ENCODE measurements at places on chromosomes 5 and 9. TPM values are rescaled to one million over a fixed set of nuclear protein-coding genes. Genes with fewer than 3 reads are reported as not detected.

- no peaks in the 10 kb centered on the region for H3K36me3 ChIP-seq
- no peak overlapping the region for H3K4me3 ChIP-seq
- H3K27me3 ChIP-seq: no peaks in the 10 kb centered on the region
- no peak for DNase-seq
- no peak overlapping the region for H3K27ac ChIP-seq
These were observed 278.0 kb downstream of the DRD1 start for GRCh38 chr5:175166026-175166425.

- H3K27ac ChIP-seq: no peak overlapping the region
- no peaks in the 10 kb centered on the region for H3K27me3 ChIP-seq
- no peaks in the 10 kb centered on the region for H3K36me3 ChIP-seq
- no peaks in the 10 kb centered on the region for H3K4me1 ChIP-seq
These were observed 563.7 kb upstream of the DAP start for GRCh38 chr5:11324521-11325289.

DNA sequence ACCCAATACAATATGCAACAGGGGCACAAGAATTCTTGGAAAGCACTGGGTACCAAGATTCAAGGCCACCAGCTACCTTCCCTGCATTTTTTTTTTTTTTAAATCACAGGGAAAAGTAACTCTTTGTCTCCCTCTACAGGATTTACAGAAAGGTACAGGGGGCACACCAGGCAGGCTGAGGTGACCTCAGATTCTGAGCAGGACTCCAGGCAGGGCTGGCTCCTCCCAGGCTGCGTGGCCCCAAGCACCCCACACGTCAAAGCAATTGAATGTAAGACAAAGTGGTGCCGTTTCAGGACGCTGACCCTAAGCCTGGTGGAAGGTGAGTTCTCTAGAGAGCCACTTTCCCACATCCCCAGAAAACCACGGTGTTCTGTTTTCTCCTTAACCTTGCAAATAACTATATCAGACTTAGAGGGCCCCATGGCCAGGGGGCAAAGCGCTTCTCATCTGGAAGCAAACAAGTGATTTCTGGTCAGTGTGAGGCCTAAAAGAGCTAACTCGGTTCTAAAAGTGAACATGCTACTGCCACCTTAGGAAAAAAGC is 222.6 kb downstream of the ROR2 start:
- H3K4me1 ChIP-seq: no peaks in the 10 kb centered on the region
- no peak for DNase-seq
- no peaks in the 10 kb centered on the region for H3K36me3 ChIP-seq
- H3K27ac ChIP-seq: no peak overlapping the region
- no peak overlapping the region for H3K4me3 ChIP-seq

- no peak overlapping the region for H3K27ac ChIP-seq
- H3K36me3 ChIP-seq: no peaks in the 10 kb centered on the region
- no peak for DNase-seq
These were observed 44.8 kb downstream of the ZNF618 start for GRCh38 chr9:113920872-113921271.

- H3K4me1 ChIP-seq: no peaks in the 10 kb centered on the region
- no peak overlapping the region for H3K4me3 ChIP-seq
- no peaks in the 10 kb centered on the region for H3K36me3 ChIP-seq
- H3K27ac ChIP-seq: no peak overlapping the region
- DNase-seq: no peak
- no peaks in the 10 kb centered on the region for H3K27me3 ChIP-seq
These were observed 504.8 kb downstream of the DIRAS2 start for GRCh38 chr9:90137801-90138200.

DNA sequence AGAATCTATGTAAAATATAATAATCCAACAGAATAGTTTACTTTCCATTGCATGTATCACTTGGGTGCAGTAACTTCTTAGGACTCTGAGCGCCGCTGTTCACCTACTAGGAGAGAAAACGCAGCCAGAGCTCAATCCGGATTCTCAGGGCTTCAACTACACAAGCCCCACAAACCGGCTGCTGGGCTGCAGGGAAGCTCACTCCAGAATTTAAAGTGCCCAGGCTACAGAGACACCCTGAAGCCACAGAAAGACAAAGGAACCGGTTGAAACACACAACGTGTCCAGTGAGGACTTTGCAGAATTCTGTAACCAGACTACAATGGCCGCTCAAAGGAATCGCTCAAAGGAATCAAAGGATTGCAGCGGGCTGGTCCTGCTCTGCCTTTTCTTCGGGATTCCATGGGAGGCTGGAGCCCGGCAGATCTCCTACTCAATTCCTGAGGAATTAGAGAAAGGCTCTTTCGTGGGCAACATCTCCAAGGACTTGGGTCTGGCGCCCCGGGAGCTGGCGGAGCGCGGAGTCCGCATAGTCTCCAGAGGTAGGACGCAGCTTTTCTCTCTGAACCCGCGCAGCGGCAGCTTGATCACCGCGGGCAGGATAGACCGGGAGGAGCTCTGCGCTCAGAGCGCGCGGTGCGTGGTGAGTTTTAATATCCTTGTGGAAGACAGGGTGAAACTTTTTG is at the start of gene PCDHGA10:
PCDHGA10 (plus strand) TSS at position 134 of the 686 bp plus-strand sequence; CDS start at position 323, 189 bp downstream.
- no peak within 1 kb of the TSS for H3K27ac ChIP-seq
- DNase-seq: peak; percentile 46
- peaks cover 59% of the 10 kb centered on the region for H3K27me3 ChIP-seq
- H3K36me3 ChIP-seq: no peaks in the 10 kb centered on the region

GRCh38 chr5:59712836-59713497 is 180.6 kb downstream of the PDE4D start:
- no peak for DNase-seq
- no peaks in the 10 kb centered on the region for H3K36me3 ChIP-seq
- no peak overlapping the region for H3K27ac ChIP-seq
- no peaks in the 10 kb centered on the region for H3K4me1 ChIP-seq
- no peaks in the 10 kb centered on the region for H3K27me3 ChIP-seq
- no peak overlapping the region for H3K4me3 ChIP-seq

DNA sequence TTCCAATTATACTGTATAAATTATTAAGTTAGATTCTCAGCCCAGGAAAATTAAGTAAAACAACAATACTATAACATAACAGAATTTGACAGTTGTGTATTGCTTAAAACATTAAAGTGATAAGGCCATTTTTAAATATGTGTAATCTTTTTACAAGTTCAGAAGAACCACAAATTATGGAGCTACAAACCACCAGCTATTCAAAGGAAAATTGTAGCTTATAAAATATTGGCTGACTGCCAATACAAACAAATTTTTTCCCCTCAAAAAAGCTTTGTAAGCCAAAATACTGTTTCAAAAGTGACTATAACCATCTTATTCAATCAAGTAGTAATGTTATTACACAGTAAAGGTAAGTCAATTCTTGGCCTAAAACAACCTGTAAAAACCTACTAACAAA is 21.9 kb downstream of the STRBP start:
- no peaks in the 10 kb centered on the region for H3K4me1 ChIP-seq
- no peak for DNase-seq
- H3K27ac ChIP-seq: no peak overlapping the region
- H3K27me3 ChIP-seq: no peaks in the 10 kb centered on the region

DNA sequence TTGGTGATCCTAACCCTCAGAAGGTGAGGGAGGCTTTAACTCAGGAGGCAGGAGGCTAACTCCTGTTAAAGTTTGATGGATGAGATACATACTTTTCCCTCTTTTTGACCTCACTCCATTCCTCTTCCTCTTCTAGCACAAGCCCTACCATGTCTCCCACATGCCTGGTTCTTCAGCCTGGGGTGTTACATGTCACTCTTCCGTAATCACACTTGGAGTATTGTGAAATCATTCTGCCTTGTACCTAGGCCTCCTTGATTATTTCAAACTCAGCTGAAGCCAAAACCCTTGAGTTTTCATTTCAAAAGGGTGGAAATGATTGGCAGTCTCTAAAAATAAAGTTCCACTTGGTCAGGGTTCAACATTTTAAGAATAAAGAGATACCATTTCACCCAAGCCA is 1.8 kb downstream of the PLAC8L1 start:
- no peaks in the 10 kb centered on the region for H3K27me3 ChIP-seq
- no peak for DNase-seq
- H3K27ac ChIP-seq: no peak overlapping the region
- no peaks in the 10 kb centered on the region for H3K36me3 ChIP-seq

GRCh38 chr9:77507212-77507961 is 140.7 kb downstream of the GNA14 start:
- DNase-seq: no peak
- H3K4me1 ChIP-seq: no peaks in the 10 kb centered on the region
- H3K4me3 ChIP-seq: no peak overlapping the region
- no peaks in the 10 kb centered on the region for H3K27me3 ChIP-seq
- no peaks in the 10 kb centered on the region for H3K36me3 ChIP-seq

MSX2 gene
- not detected for total RNA-seq
